A549 treated with dexamethasone at 1 μM for 4 hours (cell line): ENCODE measurements at places on chromosomes 4 and X. TPM values are rescaled to one million over a fixed set of nuclear protein-coding genes. Genes with fewer than 3 reads are reported as not detected.

SH3RF1 gene
- 7.1 to 11.0 TPM (median 9.3 TPM) in 5 replicates for total RNA-seq

IL2RG gene
- 0.06 to 0.25 TPM (median 0.16 TPM) in 5 replicates for total RNA-seq

F8A3 gene
- 0.47 to 1.0 TPM (median 0.54 TPM) in 5 replicates for total RNA-seq

TMPRSS11E gene
- 0.03 to 0.06 TPM in 2 of 5 replicates, not detected in the others for total RNA-seq

DDX53 gene
- not detected in 5 replicates for total RNA-seq

TAF7L gene
- total RNA-seq: 0.05 to 0.22 TPM (median 0.09 TPM) in 5 replicates

ATP8A1 gene
- 0.02 to 0.15 TPM (median 0.04 TPM) in 5 replicates for total RNA-seq

AVPR2 gene
- 0.05 TPM in 1 of 5 replicates, not detected in the others for total RNA-seq

HPSE gene
- 1.2 to 1.7 TPM (median 1.4 TPM) in 5 replicates for total RNA-seq

SPINK2 gene
- 0.32 TPM in 1 of 5 replicates, not detected in the others for total RNA-seq

TBC1D1 gene
- total RNA-seq: 23.3 to 31.3 TPM (median 29.7 TPM) in 5 replicates

VCX3B gene
- total RNA-seq: not detected in 5 replicates

BMP2K gene
- total RNA-seq: 9.3 to 14.4 TPM (median 14.1 TPM) in 5 replicates

TMPRSS11F gene
- total RNA-seq: not detected in 5 replicates

MED28 gene
- total RNA-seq: 28.1 to 45.3 TPM (median 29.4 TPM) in 5 replicates

RPA4 gene
- total RNA-seq: 0.14 to 0.43 TPM (median 0.22 TPM) in 5 replicates

ODAPH gene
- 0.14 TPM in 1 of 5 replicates, not detected in the others for total RNA-seq

TIGD4 gene
- 0.09 to 0.21 TPM (median 0.16 TPM) in 5 replicates for total RNA-seq

CHRDL1 gene
- 0.05 TPM in 2 of 5 replicates, not detected in the others for total RNA-seq

SLC4A4 gene
- 0.97 to 1.7 TPM (median 1.3 TPM) in 5 replicates for total RNA-seq

MAGEB10 gene
- not detected in 5 replicates for total RNA-seq

MAGEB17 gene
- total RNA-seq: not detected in 5 replicates

FOXP3 gene
- total RNA-seq: 0.06 to 0.15 TPM (median 0.13 TPM) in 5 replicates

CORIN gene
- not detected in 5 replicates for total RNA-seq

GC gene
- not detected in 5 replicates for total RNA-seq

ANOS1 gene
- total RNA-seq: 0.02 to 0.07 TPM (median 0.06 TPM) in 5 replicates

NLRP2B gene
- total RNA-seq: not detected in 5 replicates

AGTR2 gene
- total RNA-seq: not detected in 5 replicates

STPG2 gene
- not detected in 5 replicates for total RNA-seq

ADH1B gene
- total RNA-seq: not detected in 5 replicates

FAM184B gene
- total RNA-seq: 0.01 to 0.05 TPM (median 0.02 TPM) in 5 replicates

RELL1 gene
- 6.7 to 10.1 TPM (median 8.8 TPM) in 5 replicates for total RNA-seq

PRSS12 gene
- 0.18 to 0.39 TPM (median 0.31 TPM) in 5 replicates for total RNA-seq

BRS3 gene
- total RNA-seq: not detected in 5 replicates

IQSEC2 gene
- total RNA-seq: 33.1 to 39.7 TPM (median 38.7 TPM) in 5 replicates

KLB gene
- total RNA-seq: 0.06 to 0.27 TPM (median 0.16 TPM) in 5 replicates

ANXA10 gene
- total RNA-seq: 2.3 to 2.9 TPM (median 2.7 TPM) in 5 replicates

EVC2 gene
- 1.3 to 2.3 TPM (median 2.0 TPM) in 5 replicates for total RNA-seq

MAGEE2 gene
- not detected in 5 replicates for total RNA-seq

IL15 gene
- total RNA-seq: 10.1 to 11.2 TPM (median 11.0 TPM) in 5 replicates

SMARCA1 gene
- 38.0 to 57.1 TPM (median 52.4 TPM) in 5 replicates for total RNA-seq

UGT8 gene
- total RNA-seq: 0.10 to 0.25 TPM (median 0.12 TPM) in 5 replicates

LINC00632 gene
- 1.3 to 1.7 TPM (median 1.4 TPM) in 5 replicates for total RNA-seq

GRIA2 gene
- not detected in 5 replicates for total RNA-seq

MGARP gene
- 0.34 to 0.69 TPM (median 0.59 TPM) in 5 replicates for total RNA-seq

HERC5 gene
- total RNA-seq: 3.6 to 5.0 TPM (median 4.5 TPM) in 5 replicates

SYNPO2 gene
- total RNA-seq: 0.72 to 1.3 TPM (median 1.0 TPM) in 5 replicates

ZMAT1 gene
- 0.01 to 0.02 TPM in 2 of 5 replicates, not detected in the others for total RNA-seq

FAM47E gene
- total RNA-seq: 0.08 to 0.36 TPM (median 0.22 TPM) in 5 replicates

STK32B gene
- 15.5 to 18.2 TPM (median 16.2 TPM) in 5 replicates for total RNA-seq

CSAG1 gene
- total RNA-seq: 0.16 to 0.53 TPM (median 0.28 TPM) in 5 replicates

GAGE12H gene
- total RNA-seq: not detected in 5 replicates

NMU gene
- total RNA-seq: 0.27 to 0.54 TPM (median 0.44 TPM) in 5 replicates

HMGN5 gene
- 2.1 to 3.2 TPM (median 2.7 TPM) in 5 replicates for total RNA-seq

CSN1S1 gene
- total RNA-seq: not detected in 5 replicates

LRRC66 gene
- 0.05 to 0.18 TPM (median 0.10 TPM) in 5 replicates for total RNA-seq

RAB40AL gene
- 0.14 to 0.18 TPM (median 0.15 TPM) in 3 of 5 replicates, not detected in the others for total RNA-seq
